Pons (tissue), 1 donor: ENCODE measurements at places on chromosomes 2 and 18.

DNA sequence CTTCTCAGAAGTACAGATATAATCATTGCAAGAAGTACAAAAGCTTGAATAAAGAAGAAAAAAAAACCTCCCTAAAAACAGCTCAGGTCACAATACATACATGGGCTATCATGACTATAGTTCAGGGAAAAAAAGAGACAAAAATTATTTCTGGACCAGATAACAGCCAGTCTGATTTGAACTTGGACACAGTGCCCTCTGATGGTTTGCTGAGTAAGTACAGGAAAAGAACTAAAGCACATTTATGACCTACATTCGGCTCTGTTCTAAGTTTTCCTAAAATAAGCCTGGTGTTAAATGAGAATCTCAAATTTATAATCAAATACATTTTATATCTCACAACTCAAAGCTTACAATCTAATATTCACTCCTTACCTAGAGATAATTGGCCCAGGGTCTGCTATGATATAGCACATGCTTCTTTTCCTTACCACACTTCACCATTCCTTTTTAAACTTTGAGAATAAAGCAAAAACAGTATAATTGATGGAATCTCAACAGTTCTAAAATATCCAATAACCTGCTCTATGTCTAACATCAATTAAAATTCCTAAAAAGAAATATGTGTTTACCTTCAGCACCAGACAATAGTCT is 81.1 kb downstream of the RAPH1 start:
- peak; percentile 67 for DNase-seq

DNA sequence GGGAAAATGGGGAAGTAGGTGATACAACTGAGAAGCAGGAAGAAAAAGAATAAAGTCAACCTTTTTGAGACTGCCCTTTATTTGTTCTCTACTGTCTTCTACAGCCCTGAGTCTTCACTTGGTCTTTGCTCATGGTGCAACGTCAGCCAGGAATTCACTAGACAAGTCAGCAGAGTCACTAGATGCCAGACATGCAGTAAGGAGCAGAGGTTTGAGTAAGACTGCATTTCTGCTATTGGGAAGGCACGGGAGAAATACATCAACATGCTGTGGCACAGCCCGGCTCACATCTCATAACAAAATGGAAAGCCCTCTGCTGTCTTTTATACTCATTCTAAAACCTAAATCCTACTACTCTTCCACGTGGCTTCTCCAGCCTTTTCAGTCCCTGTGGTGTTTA is 67.1 kb downstream of the PRELID3A start:
- no peak for DNase-seq

GRCh38 chr2:45332567-45332966 is 278.5 kb downstream of the SRBD1 start:
- DNase-seq, result no peak

DNA sequence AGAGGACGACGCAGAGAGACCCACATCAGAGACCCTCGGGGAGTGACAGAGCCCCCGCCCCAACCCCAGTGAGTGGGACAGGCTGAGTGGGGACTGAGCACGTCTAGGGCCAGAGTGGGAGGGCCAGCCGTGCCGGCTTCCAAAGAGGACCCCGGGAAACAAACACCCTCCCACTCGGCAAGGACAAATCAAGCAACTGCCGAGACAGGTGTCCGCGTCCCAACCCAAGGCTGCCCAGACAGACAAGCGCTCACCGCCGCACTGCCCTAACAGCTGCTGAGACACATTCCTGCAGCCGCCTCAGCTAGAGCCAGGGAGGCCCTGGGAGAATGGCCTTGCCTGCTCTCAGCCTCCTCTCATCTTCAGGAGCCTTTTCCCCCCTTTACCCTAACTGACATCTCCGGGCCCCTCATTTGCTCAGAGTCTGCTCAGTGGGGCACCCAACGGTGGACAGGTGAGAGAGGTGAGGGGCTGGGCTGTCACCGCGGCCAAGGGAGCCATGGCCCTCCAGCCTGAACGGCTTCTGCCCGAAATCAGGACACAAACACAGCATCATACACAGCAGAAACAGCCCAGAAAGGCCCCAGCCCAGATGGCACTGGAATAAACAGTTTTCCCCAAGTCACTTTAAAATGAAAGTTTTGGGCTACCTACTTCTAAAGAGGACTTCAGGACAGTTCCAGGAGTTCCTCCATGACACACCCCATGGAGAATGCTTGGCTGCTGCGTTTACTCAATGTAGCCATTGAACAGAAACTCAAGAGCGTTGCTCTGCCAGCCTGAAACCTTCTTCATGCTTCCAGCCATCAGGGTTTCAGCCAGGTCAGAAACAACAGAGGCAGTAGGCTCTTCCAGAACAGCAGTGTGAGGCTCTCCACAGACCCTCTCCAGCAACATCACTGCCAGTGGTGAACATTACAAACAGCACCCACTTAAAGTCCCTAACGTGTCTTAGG is 23.6 kb downstream of the SLC66A2 start:
- no peak for DNase-seq

DNA sequence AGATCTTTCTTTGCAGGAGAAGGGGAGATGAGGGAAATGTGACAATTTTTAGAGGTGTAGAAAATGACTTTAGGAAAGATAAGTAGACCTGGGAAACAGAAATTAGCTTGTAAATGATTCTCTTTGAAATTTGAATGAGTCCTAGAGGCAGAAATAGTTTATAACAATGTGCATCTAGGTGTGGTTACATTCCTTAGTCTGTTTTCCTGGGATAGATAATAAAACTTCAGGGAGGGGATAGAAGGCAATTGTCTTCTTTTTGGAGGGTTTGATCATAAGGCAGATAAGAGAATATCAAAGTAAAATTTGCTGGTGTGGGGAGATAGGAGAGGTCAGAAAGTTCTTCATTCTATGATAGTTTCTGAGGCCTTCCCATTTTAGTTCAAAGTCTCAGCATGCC is 1344.3 kb upstream of the LRRTM1 start:
- no peak for DNase-seq

DNA sequence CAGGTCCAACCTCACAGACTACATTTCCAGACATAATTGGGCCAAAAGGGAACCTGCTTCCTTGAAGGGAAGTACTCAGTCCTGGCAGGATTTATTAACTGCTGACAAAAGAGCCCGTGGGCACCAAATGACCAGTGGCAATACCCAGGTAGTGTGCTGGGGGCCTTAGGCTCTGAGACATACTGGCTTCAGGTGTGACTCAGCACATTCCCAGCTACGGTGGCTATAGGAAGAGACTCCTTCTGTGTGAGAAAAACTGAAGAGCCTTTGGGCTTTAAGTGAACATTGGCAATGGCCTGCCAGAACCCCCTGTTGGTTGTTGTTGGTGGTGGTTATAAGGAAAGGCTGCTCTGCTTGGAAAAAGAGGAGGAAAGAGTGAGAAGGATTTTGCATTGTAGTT is 401.8 kb downstream of the KCNJ3 start:
- DNase-seq, result no peak

DNA sequence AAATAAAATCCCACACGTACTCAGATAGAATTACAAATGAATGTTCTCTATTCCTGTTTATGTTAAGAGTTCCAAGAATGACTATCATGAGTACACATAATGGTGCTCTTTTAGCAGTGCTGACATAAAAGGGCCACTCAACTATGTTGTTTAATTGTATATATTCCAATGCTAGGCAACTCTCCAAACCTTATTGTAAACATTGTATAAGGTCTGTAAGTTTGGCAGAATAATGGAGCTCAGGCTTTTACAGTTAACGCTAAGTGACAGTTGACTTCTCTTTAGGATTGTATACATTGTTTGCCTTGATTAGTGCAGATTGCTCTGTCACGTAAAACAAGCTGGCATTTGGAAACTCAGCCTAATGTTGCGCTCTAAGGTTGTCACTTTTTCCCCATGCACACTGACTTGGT is 20.8 kb downstream of the RBMS1 start:
- DNase-seq, result no peak

GRCh38 chr2:60212181-60212945 is 341.1 kb downstream of the BCL11A start:
- no peak for DNase-seq

- DNase-seq, result no peak
Measured at GRCh38 chr2:167187049-167187727, 298.9 kb downstream of the XIRP2 start.

- no peak for DNase-seq
Measured at GRCh38 chr2:99398303-99398702, 61.1 kb downstream of the EIF5B start.

GRCh38 chr2:31212659-31213600 is 4.4 kb downstream of the CAPN14 start:
- DNase-seq, result no peak

DNA sequence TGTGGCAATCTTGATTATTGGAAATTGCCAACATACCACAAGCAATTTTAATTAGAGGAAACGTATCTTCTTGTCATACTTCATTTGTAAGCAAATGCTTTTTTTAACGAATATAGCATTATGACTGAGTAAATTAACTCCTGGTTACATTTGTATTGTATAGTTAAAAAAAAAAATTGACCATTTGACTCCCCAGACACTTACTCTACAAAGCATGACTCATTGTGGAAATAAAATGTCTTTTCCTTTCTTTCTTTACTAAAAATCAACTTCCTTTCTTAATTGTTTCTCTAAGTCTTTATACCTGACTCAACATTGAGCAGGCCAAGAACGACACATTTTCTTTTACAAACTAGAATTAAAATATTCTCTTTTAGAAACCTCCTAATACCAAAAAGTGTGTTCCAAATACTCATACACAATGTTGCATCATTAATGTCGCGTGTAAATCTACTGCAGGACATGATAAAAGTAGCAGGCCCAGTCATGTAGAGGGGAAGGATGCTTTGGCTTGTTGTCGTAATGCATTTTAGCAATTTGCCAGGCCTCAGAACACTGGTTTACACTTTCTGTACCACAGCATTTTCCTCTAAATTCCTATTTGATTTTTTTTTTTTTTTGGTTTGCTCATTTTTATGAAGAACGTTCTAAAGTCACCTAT is 349.6 kb upstream of the KCNH7 start:
- DNase-seq, result no peak

GRCh38 chr18:172361-172760 is 14.0 kb downstream of the USP14 start:
- no peak for DNase-seq

- DNase-seq, result peak; percentile 23
Measured at GRCh38 chr2:62489162-62489561, 16.8 kb downstream of the TMEM17 start.
